Tibial nerve (tissue), 4 donors: ENCODE measurements at places on chromosomes 16 and 17. TPM values are rescaled to one million over a fixed set of nuclear protein-coding genes. Genes with fewer than 3 reads are reported as not detected.

DNA sequence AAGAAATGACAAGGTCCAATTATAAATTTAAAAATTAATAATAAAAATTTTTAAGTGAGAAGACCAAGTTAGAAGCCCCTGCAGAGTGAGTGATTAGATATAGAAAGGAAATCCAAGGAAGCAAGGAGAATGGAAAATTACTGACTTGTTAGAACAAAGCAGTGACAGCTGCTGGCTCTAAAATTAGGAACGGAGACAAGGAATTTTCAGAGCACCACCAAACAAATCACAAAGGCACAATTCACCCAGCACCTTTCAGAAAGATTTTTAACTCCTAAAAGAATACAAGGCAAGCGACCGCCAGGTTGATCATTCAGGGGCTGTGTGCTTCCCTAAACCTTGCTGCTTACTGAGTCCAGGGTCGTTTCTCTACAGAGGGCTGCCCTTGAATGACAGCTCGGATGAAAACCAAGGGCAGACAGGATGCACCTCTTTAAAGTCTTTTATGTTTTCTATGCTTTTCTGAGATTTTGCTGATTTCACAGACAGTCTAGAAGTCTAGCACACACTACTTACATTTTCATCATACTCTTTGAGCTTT lies 45.4 kb upstream of the GINS3 start:
- no peak for DNase-seq

DNA sequence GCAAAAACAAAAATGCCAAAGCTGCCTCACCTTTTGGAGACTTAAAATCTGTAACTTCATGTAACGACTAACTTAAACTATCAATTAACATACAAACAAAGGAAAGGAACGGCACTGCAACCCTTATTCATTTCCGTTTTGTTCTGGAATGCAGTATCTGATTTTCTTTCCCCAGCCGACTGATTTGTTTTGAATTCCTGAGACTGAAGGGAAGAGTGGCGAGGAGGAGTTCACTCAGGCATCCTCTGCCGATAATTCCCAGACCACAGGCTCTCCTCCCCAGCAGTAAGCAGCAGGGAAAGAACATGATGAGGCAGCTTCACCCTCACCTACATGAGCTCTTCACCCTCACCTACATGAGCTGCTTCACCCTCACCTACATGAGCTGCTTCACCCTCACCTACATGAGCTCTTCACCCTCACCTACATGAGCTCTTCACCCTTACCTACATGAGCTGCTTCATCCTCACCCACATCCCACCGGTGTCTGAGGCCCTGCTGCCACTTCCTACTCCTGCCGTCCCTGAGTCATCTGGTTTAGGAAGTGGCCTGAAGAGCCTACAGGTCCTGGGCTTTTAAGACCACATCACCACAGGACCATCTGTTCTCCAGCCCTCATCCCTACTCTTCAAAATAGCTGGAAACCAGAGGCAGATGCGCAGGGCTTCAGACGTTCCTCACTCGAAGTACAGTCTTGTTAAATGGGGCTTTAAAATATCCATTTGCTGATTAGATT lies 168.0 kb upstream of the RPH3AL start:
- DNase-seq, result no peak

- no peak for DNase-seq
Observed at GRCh38 chr16:85873153-85873552, 25.8 kb upstream of the IRF8 start.

DNA sequence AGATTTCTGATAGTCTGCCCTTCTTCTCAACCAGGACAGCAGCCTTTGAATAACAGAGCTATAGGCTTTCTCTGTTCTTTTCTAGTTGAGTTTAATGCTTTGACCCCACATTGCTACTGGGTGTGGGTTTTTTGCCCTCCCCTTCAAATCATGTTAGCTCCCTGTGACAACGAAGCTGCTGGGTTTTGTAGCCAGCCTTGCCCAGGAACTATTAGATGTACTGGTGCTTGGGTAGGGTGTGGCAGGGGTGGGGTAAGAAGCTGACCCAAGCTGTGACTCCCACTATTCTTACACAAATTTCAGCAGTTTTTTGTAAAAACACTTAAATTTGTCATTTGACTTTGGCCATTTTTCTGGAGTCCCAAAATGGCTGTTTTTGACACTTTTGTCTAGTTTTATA lies 69.7 kb downstream of the NLK start:
- no peak for DNase-seq

GRCh38 chr16:87393680-87394055 lies 1.5 kb downstream of the MAP1LC3B start:
- DNase-seq, result no peak

GRCh38 chr17:82018152-82018988 lies 4.3 kb downstream of the CENPX start:
- no peak for DNase-seq

DNA sequence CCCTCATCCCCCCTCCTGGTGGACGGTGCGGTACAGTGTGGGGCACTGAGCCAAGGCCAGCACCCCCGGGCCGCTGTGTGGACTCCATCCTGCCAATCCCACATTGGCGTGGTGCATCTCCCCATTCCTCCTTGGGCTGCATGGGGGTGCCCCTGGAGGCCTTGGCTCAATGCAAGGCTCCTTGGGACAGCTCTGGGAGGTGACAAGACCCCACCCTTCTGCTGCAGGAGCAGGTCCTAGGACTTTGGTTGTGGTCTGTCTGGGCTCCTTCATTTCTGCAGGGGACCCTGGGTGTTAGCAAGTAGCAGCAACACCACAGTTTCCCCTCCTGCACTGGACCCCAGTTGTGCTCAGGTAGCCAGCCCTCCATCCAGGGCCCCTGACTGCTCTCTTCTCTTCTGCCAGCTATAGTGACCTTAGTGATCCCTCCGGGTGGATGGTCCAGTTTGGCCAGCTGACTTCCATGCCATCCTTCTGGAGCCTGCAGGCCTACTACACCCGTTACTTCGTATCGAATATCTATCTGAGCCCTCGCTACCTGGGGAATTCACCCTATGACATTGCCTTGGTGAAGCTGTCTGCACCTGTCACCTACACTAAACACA lies 1.3 kb downstream of the PRSS21 start:
- no peak for DNase-seq

Gene CHRNE
- total RNA-seq, result 0.22 TPM

DNA sequence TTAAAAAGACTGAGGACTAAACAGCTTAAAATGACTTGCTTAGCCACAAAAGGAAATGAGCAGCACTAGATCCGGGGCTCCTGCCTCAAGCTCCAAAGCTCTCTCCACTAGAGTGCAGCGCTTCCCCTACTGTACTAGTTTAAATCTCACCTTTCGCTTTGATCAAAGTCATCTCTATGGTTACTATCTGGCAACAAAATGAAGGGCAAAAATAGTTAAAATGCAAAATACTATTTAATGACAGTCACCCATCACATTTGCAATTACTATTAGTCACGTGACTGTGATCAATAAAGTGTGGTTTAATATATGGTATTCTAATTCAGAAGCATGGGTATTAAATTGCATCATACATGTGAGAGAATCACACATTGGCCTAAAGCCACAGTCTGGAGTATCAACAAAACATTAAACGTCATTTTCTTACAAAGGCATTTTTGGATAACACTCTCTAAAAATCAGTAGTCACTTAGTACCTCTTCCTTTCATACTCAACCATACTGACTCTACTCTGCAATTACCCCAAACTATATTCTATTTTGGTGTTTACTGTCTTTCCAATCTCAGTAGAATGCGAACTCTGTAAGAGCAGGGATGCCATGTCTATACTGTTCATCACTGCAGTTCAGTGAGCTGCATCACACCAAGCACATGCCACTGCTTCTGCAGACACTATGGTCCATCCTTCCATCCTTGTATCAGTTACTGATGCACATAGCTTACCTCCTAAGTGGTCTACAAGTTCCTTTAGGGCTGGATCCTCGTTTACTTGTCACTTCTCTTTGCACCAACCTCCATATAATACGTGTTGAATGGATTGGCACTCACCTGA lies 6.2 kb downstream of the PSMD12 start:
- DNase-seq, result no peak

Gene ZNF750
- total RNA-seq, result not detected

- peak; percentile 88 for DNase-seq
Observed at GRCh38 chr16:30052671-30053372, 12.7 kb upstream of the ALDOA start.

GRCh38 chr17:74554909-74555308 lies 9.0 kb upstream of the CD300C start:
- no peak for DNase-seq

Gene CASKIN2
- 36.0 TPM for total RNA-seq

Gene NME2
- 458 TPM for total RNA-seq

Gene HCRT
- total RNA-seq, result not detected

GRCh38 chr17:34257986-34258326 lies 2.9 kb downstream of the CCL2 start:
- no peak for DNase-seq

Gene CDK5R1
- 0.78 TPM for total RNA-seq

DNA sequence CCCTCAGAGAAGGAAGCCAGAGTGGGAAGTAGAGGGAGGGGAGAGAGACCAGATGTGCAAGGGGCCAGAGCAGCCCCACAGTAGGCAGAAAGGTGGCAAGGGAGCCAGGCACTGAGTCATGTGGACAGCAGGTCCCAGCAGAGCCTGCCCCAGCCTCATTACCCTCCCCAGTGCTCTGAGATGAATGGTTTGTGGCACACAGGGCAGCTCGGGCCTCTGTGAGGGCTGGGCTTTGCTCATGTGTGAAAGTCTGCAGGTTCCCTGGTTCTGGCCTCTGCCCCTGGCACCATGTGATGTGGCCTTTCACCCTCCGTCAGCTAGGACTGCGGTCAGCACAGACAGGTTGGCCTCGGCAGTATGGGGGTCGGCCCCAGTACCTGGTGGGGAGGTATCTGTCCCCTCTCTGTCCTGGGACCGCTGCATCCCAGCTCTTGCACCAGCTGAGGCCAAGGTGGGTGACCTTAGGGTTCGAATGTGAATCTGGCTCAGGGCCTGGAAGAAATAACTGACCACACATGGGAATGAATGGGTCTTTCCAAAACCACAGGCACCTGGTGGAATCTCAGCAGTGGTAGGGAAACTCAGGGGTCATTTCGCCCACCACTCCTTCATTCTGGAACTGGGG lies 8.9 kb downstream of the LRRC75A start:
- no peak for DNase-seq

- peak; percentile 10 for DNase-seq
Observed at GRCh38 chr17:39400547-39401411, 647 bp downstream of the FBXL20 start.

DNA sequence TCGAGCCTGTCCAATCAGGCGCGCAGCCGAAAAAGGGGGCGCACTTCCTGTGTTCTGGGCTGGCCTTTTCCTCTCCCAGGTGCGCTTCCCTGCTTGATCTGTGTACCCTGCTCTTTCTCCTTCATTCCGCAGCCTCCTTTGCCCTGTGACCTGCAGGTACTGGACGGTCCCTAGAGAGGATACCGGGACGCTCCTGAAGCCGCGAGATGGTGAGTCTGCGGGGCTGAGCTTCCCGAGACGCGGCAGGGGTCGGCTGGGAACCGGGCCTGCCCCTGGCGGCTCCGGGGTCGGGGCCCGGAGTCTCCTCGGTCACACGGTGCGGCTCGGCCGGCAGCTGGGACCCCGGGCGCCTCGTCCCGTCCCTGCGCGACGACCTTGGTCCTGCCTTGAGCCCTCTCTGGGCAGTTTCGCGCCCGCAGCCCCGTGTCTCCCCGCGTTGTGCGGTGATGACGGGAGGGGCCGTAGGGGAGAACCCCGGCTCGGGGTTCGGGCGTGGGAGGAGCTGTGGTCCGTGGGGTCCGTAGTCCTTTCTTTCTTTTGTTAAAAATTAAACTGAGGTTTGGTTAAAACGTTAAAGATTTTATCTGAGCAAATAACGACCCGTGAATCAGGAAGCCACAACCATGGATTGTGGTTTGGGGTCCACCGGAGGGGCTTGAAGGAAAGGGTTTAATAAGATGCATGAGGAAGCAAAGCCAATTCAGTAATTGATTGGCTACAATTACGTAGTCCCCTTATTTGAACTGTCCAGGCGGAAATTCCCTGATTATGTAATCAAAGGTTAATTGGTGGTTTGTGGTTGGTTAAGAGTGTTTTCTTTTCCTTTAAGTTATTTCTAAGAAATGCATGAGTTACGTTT lies 172.8 kb upstream of the ZNF267 start:
- DNase-seq, result peak; percentile 80

Gene PPY
- total RNA-seq, result not detected

Gene GLP2R
- total RNA-seq, result not detected

Gene ORMDL3
- total RNA-seq, result 68.0 TPM

GRCh38 chr16:19238406-19238805 lies 47.1 kb upstream of the CLEC19A start:
- no peak for DNase-seq

- DNase-seq, result no peak
Observed at GRCh38 chr17:41982026-41982760, 15.6 kb downstream of the CNP start.

- no peak for DNase-seq
Observed at GRCh38 chr16:11686713-11687380, 18.6 kb downstream of the SNN start.

DNA sequence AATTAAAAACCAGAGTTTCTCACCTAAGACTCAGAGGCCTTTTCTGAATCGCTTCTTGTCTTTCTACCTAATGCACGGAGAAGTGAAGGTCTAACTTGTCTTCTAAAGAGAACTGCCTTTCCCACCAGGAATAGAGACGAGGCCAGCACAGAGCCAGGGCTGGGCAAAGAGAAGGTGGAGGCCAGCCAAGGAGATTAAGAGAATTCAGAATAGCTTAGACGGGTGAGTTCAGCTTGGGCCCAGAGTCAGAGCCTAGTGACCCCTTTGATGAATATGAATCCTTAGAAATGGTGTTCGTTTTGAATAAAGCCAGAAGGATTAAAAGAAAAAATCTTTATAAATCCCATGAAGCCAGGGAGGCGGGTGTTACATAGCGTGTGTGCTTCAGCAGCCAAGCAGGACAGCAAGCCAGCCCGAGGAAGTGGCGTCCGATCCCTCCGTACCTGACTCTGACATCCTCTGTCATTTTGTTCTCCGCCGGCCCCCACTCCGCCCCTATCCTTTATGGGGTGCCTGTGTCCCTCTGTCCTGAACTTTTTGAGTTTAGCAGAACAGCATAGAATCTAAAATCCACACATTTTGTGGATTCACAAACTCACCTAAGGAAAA lies 7.4 kb downstream of the GSG1L2 start:
- no peak for DNase-seq

DNA sequence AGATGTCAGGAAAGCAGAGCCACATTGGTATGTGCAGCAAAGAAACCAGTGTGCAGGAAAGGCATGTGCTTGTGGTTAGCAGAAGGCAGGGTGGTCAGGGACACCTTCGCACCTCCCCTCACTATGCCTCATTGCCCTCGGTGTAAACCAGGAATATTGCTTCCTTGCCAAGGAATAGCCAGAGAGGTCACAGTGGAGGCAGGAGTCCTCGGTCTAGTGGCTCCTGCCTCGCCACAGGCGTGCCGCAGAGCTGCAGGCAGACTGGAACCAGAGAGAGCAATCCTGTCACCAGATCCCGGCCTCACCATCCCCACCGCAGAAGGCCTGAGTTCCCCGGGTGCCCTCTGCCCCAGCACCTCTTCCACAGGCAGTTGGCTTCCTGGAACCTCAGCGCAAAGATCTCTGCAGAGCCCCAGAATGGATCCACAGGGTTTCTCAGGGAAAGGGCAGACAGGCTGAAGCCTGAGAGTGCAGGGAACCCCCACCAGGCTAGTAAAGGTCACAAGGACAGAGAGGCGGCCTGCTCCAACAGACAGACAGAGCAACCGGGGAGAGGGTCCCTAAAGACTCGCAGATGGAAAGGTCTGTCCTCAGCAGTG lies 21.6 kb downstream of the CCDC182 start:
- no peak for DNase-seq
